ENCODE measurements at places on chromosomes 4 and X.

GRCh38 chr4:12963291-12963690, 520.8 kb downstream of the RAB28 start:
- DNase-seq, result no peak

DNA sequence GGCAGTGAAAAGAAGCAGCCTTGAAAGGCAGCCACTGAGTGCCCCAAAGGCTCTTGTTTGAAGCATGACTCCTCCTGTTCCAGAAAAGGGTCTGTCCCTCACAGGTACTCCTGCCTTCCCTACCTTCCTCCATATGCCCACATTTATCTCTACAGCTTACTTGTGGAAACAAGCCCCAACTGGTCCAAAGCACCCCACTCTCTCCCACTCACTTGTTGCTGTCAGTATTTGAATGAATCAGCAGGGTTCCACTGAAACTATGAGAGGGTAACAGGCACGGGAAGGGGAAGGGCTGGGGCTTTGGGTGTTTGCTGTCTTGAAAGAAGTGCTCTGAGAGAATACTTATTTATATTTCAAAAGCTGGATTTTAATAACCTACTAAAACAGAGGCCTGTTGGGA, 34.9 kb downstream of the GPR143 start:
- DNase-seq, result no peak

- no peak for DNase-seq
These were observed 8.5 kb downstream of the SORCS2 start for GRCh38 chr4:7200801-7201200.

DNA sequence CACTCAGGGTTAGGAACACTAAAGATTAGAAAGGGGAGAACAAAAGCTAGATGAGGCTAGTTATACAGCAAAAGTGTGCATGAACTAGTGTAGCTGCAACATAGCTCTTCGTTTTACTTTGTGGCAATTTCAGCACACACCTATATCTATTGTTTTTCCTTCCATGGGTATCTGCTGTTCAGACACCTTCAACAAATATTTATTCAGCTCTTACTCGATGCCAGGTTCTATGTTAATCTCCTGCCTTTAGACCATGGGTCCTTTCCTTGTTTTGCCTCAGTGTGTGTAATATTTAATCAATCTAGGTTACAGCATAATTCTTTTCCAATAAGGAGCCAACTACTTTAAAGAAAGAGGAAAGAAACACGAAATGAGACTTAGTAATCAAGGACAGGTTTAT, 10.4 kb upstream of the FAM9A start:
- no peak for DNase-seq

DNA sequence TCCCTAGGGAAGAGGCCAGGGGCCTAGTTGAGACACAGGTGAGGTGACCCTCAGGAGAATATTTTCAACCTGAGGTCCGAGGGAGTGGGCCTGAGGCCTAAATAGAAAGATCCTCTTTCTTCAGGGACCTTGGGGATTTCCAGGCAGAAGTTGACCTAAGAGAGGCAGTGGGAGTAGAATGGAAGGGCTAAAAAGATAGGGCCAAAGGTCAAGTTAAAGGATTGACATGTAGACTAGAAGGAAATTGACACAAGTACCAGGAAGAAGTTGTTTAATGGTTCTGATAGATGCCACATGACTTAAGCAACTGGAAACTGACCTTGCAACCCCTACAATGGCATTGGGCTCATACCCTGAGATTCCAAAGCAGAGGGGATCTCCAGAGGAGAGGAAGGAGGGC, 76.9 kb downstream of the SHROOM3 start:
- no peak for DNase-seq

DNA sequence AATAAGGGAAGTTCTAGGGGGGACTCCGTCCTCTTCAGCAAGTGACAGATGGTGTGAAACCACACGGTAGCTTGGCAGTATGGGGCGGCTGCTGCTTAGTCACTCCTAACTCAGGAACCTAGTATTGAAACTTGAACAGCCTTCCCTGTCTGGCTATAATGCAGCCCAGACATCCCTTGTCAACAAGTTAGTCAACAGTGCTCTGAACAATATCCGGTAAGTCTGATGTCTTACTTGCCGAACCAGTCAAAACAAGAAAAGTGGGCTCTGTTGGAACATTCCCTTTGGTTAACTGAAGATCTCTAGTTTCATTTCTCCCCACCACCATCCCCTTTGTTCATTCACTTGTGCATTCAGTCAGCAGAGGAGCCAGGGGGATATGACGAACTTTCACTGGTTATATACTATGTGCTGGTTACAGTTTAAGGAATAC, 18.7 kb upstream of the CXCL13 start:
- no peak for DNase-seq

GRCh38 chr4:39103291-39103690, 41.3 kb downstream of the KLHL5 start:
- no peak for DNase-seq

Measured in islet precursor cell (in vitro differentiated cells).